ENCODE measurements at places on chromosomes 7 and 10. TPM values are rescaled to one million over a fixed set of nuclear protein-coding genes. Genes with fewer than 3 reads are reported as not detected.

- DNase-seq = no peak
Observed at GRCh38 chr10:2909921-2910320, 157.4 kb upstream of the PFKP start.

DNA sequence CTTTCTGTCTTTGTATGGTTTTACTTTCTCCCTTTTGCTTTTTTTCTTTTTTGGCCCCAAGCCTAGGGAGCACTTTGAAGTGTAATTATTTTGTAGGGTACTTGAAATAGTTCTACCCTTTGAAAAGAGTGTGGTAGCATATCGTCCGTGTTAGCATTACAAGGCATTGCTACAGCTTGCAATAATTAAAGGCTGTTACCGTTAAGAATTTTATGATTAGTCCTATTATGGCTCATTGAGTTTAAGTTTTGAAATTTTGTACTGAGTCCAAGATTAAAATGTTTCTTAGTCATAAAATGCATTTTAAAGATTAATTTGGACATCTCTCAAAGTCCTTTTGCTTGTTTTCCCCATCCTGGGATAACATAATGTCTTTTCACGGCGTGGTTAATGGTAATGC, 490.0 kb upstream of the LRRN3 start:
- no peak for DNase-seq

DNA sequence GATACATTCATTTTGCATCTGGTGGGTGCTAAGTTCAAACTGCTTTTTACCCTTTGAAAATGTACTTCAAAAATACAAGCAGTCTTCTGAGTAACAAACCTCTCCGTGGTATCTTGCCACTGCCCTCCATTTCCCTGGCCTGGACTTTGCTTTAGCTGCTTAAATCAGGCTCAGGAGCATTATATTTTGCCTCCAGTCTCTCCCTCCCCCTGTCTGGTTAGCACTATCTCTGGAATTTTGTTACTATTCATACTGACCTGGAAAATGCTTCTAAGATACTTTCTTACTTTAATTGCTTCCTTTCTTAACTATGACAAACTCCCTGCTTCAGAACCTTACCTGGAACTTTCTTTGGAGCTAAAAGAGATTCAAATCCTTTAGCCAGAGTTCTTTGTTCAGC, 369.8 kb downstream of the GFRA1 start:
- DNase-seq = no peak

Gene DOCK1
- total RNA-seq = 46.5 TPM

GRCh38 chr10:28793482-28793881, 116.2 kb downstream of the BAMBI start:
- DNase-seq = no peak

Gene TBX20
- total RNA-seq = not detected

Gene CALML5
- not detected for total RNA-seq

DNA sequence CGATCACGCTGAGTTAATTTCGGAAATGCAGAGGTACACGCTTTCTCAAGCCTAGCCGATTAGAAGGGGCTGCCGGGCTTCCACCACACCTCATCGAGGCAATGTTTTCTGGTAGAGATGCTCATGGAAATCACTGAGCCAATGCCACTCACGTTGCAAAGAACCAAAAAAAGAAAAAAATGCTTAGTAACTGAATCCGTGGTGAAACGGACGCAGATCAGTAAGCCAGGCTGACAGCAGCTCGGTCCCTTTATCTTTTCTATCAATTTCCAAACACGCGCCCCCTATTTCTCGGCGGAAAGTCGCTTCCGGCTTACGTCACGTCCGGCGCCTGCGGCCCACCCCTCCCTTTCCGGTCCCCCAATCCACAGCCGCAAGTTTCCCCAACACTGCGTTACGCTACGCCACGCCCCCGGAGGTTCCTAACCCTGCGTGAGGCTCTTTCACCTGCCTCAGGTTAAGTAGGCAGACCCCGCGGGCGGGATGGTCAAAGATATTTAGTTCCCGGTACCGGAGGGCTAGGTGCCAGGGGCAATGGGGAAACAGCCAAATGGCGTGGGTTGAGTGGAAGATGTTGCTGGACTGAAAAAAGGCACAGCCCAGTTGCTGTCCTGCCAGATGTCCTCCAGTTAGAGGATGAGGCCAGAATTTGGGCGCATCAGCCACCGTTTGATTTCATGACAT, at the start of gene NSUN6:
NSUN6 (minus strand) TSS at position 264 of the 684 bp plus-strand sequence. CDS start 384 bp downstream, outside the sequence.
- DNase-seq = peak; percentile 75

DNA sequence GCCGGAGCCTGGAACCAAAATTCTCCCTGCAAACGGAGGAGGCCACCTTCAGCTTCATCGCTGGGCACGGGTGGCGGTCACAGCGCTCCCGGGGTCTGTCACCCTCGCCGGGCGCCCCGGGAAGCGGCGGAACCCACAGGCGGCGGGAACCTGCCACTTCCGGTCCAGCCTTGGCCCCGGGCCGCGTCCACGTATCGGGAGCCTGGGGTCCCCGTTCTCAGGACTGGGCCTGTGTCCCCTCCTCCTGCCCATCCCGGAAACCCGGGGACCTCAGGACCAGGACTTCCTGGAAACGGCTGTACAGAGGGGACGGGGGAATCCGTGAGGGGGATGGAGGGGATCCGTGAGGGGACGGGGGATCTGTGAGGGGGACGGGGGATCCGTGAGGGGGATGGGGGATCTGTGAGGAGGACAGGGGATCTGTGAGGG, 25.4 kb downstream of the PDGFA start:
- DNase-seq = no peak

GRCh38 chr7:46558482-46559193, 637.6 kb upstream of the IGFBP3 start:
- DNase-seq = no peak

Gene PKD1L1
- total RNA-seq = 0.17 TPM

- no peak for DNase-seq
Observed at GRCh38 chr10:13851906-13852305, 265.1 kb downstream of the PRPF18 start.

DNA sequence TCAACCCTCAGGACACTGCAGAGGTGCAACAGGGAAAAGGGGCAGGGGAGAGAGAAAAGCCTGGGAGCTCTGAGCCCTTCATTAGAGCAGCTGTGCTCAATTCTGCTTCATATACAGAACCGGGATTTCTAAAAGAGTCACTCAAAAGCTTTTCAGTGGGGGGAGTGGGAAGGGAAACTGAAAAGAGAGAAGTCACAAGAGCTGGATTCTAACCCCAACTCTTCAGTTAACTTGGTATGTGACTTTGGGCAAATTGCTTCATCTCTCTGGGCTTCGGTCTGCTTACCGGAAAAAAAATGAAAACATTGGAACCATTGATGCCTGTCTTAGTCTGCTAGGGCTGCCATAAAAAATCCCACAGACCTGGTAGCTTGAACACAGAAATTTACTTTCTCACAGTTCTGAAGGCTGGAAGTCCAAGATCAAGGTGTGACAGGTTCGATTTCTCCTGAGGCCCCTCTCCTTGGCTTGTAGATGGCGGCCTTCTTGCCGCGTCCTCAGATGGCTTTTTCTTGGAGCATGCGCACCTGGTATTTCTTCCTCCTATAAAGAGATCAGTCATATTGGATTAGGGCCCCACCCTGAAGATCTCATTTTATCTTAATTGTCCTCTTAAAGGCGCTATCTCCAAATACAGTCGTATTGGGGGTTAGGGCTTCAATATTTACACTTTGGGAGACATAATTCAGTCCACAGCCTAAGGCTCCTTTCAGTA, 118.3 kb upstream of the KMT2E start:
- no peak for DNase-seq

DNA sequence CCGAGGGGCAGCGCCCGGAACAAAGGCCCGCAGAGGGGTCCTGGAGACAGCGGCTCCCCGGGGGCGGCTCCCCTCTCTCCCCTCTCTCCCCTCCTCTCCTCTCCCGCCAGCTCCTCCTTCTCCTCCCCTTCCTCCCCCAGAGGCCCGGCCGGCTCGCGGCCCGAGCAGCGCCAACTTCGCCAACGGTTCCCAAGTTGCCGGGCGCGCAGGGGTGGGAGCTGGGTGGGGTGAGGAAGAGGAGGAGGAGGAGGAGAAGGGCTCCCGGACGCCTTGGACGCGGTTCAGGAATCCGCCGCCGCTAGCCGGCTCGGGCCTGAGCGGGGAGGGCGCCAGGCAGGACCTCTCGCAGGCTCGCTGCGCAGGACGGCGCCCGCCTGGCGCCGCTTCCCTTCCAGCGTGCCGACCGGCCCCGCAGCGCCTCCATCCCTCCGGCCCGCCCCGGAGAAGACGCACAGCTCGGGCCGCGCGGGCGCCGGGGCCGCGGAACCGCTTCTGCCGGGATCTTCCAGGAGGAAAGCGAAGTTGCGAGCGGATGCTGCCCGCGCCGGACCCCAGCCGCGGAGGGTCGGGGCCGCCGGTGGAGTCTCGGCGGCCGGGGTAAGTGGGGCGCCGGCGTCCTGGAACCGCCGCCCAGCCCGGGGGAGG, at the start of gene CHST3:
CHST3 (plus strand) TSS at position 298 of the 645 bp plus-strand sequence. CDS start 41,448 bp downstream, outside the sequence.
- no peak for DNase-seq

DNA sequence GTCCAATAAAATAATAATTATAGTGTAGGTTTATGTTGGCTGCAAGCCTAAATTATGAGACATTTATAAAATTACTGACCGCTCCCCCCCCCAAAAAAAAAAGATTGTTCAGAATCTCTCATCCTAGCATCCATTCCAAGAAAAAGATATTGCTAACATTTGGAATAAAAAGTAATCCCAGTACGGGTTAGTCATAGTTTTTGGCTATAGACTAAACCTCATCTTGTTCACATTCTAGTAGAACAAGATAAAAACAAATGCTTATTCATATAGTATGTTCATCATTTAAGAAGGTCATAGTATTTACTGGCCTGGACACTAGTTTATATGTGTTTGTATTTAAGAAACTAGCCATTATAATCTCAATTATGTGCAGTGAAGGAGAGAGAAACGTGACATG, 44.0 kb downstream of the ADK start:
- no peak for DNase-seq

- DNase-seq = no peak
Observed at GRCh38 chr7:31080763-31081162, 28.7 kb downstream of the ADCYAP1R1 start.

- no peak for DNase-seq
Observed at GRCh38 chr10:31622978-31623377, 304.0 kb downstream of the ZEB1 start.

DNA sequence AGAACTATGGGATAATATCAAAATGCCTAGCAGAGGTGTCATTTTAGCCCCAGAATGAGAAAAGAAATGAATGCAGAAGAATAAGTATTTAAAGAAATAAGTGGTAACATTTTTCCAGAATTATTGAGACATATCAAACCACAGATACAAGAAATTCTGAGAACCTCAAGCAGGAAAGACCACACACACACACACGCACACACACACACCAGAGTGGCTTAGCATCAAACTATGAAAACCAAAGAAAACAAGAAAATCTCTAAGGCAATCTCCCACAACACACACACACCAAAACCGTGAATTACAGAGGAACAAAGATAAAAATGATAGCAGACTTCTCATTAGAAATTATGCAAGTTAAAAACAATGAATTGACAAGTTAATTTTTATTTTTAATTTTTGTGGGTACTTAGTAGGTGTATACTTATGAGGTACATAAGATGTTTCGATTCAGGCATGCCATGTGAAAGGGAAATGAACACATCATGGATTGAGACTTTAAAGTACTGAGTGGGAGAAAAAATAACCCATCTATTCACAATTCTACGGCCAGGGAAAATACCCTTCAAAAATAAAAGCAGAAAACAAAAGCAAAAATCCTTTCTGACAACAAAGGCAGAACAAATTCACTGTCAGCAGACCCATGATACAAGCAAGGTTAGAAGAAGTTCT, 14.6 kb downstream of the PPIF start:
- no peak for DNase-seq

- DNase-seq = peak; percentile 26
Observed at GRCh38 chr7:118918556-118918955, 694.1 kb downstream of the ANKRD7 start.

- DNase-seq = no peak
Observed at GRCh38 chr7:83608716-83609115, 40.2 kb downstream of the SEMA3E start.

Gene SH2D4B
- total RNA-seq = 0.22 TPM

DNA sequence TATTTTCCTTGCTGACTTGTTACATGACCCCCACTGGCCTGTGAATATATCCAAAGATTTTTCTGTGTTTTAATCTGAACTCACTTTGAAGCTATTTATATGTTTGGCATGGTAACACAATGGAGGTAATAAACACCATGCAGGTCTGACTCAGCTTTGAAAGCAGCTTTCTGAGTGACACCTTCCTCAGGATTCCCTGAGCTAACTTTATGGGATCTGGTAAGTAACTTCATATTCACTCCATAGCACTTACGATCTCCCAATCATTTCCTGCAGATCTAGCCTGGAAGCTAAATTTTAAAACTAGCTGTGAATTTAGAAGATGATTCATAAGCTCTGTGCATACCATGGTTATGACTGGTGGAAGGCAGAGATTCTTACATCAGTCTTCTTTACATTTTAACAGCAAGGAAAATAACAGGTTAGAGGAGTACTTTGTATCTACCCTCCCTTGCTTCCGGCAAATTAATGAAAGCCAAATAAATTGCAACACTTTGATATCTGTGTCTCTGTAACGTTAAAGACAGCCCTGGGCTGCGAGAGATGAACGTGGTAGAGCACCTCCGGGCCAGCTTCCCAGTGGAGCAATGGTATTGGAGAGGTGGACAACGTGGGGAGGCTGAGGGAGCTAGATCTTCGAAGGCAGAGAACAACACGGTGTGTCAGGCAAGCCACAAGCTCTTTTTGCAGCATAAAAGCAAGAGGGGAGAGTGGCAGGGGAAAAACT, 170.2 kb upstream of the KLF14 start:
- peak; percentile 93 for DNase-seq

Gene TLX1
- not detected for total RNA-seq

DNA sequence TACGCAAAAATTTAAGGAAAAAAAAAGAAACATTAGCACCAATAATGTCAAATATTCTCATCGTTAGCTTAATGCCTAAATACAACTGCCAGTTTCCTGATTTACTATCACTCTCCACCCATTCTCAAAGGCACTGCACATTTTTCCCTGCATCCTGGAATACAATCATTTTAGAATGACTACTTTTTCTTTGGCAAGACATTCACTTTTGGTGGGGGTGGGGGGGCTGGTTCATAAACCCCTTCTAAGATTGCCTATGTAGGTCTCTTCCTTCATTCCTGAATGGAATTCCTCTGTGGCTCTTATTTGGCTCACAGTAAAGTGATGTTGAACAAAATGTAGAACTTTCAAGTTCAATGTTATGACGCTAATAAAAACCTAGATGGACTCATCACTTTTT, 74.3 kb downstream of the RNLS start:
- DNase-seq = no peak

GRCh38 chr7:135723411-135723810, 4.6 kb downstream of the SLC13A4 start:
- no peak for DNase-seq

GRCh38 chr7:45435846-45436245, 138.3 kb upstream of the ADCY1 start:
- no peak for DNase-seq

Gene TCF7L2
- 164 TPM for total RNA-seq

DNA sequence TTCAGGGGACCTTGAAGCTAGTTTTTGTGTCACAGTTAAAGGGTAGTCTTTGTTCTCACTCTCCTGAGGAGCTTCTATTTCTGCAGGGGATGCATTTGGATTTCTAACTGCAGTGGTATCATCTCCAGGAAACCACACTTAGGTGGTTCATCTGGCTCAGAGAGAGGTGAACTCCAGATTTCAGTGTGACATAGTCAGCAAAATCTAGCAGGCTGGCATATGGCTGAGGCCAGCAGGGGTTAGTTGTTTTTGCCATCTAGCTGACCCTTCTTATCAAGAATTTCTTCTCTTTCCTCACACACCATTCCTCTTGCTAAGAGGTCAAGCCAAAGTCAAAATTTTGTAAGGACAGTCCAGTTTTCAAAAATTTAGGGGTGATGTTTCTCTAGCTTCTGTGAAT, 248.2 kb downstream of the REEP3 start:
- no peak for DNase-seq

GRCh38 chr7:107469929-107470328, at the start of gene GPR22:
GPR22 (plus strand) TSS chr7:107470057; CDS start chr7:107474061, 4,004 bp downstream.
- no peak for DNase-seq

Gene LRMDA
- total RNA-seq = 4.8 TPM

Gene OGDHL
- total RNA-seq = 16.3 TPM

Gene TRIL
- not detected for total RNA-seq

Data from HCT116 (cell line).